ENCODE measurements at places on chromosomes 7 and 10.

- no peak for DNase-seq
Measured at GRCh38 chr7:18166002-18166401, 138.4 kb upstream of the PRPS1L1 start.

GRCh38 chr7:11466517-11467105, 365.4 kb downstream of the THSD7A start:
- no peak for DNase-seq

DNA sequence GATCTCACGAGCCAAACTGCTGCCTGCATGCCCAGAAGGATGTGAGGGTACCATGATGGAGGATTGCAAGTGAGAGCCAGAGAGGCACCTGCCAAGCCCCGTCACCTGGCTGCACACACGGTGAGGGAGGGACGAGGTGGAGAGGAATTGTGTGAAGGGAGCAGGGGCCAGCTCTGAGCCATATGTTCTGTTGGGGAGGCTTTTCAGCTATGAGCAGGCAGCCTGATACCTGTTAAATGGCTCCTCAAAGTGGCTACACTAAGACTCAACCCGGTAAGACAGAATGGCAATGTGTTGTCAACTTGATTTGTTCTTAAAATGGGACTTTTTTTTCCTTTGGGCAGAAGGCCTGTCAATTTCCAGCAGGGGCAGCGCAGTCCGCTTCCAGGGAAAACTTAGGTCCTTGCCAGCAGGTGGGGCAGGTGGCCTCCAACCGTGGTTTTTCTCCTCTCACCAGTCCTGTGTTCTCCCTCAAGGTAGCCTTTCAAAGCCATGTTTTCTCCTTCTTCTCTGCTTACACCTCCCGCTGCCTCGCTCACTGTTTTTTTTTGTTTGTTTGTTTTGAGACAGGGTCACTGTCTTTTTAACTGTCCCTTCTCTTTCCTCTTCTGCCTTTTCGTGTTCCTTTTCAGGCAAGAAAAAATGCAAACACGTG, 57.7 kb upstream of the ZNRF2 start:
- DNase-seq = no peak

- no peak for DNase-seq
Measured at GRCh38 chr7:105707967-105708762, 126.9 kb upstream of the EFCAB10 start.

DNA sequence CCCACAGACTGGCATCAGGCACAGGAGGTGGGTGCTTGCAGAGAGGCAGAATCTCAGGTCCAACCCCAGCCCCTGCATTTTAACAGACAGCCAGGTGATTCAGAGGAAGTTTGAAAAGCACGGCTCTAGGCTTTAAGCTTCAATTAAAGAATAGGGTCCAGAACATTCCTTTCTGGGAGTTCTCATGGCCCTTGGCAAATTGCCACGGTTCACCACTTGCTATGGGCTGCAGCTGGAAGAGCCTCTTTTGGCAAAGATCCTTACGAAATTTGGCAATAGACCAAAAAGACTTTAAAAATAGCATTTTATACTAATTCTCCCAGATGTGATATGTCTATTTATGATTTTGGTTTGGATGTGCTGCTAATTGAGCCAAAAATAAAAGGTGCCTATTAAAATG, 148.1 kb downstream of the ITGA8 start:
- no peak for DNase-seq

DNA sequence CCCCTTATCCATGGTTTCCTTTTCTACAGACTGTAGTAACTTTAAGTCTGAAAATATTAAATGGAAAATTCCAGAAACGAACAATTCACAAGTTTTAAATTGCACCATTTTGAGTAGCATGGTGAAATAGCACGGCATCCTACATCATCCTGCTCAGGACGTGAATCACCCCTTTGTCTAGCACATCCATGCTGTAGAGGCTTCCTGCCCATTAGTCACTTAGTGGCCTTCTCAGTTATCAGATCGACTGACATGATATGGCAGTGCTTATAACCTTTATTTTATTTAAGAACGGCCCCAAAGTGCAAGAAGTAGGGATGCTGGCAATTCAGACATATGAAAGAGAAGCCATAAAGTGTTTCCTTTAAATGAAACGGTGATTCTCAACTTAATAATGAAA, 82.7 kb downstream of the CPXM2 start:
- no peak for DNase-seq

DNA sequence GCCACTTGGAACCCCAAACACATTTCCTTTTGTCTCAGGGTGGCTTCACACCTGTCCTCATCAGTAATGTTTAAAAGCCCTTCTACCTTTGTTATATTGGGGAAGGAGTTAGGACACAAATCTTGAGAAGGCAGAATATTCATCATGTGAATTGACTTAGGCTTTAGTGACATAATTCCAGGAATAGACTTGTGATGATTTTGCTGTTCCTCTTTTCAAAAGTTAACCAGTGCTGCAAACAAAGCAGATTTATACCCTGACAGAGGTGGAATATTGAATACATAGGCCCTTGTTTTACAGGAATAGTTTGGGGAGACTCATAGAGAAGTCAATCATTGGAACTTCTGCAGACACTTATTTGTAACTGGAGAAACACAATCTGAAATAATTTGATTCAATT, 27.0 kb downstream of the ZNF786 start:
- no peak for DNase-seq

DNA sequence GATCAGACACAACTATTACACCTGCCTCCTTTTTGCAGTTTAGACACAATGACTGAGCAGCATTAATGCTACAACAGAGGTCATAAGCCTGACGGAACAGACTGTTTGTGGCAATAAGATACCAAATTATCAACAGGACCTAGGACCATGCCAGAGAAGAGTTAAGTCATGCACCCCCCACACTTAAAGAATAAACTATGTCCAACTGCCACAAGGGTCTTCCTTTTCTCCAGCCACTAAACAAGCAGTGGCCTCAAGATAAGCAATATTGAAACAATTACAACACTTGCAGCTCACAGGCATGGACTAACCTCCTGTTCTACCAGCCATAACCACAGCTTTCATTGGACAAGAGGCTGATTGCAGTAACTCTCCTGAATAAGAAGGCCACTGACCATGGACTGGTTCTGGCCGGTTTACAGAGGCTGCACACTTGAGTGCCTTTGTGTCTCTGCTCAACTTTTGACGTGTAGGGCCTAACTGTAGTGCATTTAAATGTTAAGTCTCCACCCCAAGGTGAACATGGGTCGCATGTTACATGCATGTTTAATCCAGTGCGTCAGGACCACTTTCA, 104.4 kb downstream of the STRA8 start:
- DNase-seq = no peak

- no peak for DNase-seq
Measured at GRCh38 chr7:124649397-124650014, 116.1 kb downstream of the GPR37 start.

GRCh38 chr10:42609872-42610271, 28.5 kb downstream of the ZNF33B start:
- DNase-seq = no peak

- DNase-seq = no peak
Measured at GRCh38 chr10:70674560-70675495, 2.5 kb downstream of the ADAMTS14 start.

DNA sequence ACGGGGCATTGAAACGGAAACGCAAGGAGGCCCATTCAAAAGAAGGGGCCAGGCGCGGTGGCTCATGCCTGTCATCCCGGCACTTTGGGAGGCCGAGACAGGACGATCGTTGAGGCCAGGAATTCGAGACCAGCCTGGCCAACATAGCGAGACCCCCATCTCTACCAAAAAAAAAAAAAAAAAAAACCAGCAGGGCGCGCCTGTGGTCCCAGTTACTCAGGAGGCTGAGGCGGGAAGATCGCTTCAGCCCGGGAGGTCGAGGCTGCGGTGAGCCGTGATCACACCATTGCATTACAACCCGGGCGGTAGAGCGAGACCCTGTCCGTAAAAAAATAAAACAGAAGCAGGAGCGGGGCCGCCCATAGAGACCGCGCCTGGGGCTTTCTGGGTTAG, 396 bp downstream of the PSMG3 start:
- DNase-seq = no peak

DNA sequence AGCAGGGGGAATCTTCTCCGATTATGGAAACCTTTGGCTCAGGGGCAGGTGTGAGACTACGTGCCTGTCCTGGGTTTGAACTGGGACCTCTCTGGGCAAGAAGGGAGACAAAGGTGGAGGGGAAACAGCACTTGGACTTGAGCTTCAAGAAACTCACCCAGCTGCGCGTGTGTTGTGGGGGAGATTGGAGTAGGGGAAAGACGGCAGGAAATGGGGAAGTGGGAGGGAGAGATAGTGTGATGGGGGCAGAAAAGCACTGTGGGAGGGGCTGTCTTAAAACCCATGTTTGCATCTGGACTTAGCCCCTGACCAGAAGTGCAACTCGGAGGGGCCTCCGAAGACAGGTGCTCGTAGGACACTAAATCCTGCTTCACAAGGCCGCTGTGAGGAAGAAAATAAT, 107.0 kb downstream of the HIP1 start:
- DNase-seq = no peak

DNA sequence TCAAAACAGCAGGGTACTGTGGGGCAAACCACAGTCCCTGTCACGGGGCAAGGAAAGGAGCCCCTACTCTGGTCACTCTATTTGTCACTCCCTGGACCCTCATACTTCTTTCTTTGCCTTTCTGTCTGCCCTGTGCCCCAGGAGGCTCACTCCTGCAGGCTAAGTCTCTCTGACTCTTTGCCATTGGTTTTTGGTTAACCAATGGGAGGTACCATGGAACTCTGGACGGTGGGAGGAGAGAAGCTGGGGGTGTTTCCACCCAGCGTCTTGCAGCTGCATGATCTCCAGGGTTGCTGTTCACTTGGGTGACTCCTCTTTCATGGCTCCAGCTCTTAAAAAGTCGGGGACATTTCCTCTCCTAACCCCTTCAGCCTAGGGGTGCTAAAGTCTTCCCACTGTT, 15.4 kb upstream of the EIF5AL1 start:
- DNase-seq = no peak

All from SK-N-MC (cell line).